ENCODE measurements at places on chromosomes 3 and 15.

DNA sequence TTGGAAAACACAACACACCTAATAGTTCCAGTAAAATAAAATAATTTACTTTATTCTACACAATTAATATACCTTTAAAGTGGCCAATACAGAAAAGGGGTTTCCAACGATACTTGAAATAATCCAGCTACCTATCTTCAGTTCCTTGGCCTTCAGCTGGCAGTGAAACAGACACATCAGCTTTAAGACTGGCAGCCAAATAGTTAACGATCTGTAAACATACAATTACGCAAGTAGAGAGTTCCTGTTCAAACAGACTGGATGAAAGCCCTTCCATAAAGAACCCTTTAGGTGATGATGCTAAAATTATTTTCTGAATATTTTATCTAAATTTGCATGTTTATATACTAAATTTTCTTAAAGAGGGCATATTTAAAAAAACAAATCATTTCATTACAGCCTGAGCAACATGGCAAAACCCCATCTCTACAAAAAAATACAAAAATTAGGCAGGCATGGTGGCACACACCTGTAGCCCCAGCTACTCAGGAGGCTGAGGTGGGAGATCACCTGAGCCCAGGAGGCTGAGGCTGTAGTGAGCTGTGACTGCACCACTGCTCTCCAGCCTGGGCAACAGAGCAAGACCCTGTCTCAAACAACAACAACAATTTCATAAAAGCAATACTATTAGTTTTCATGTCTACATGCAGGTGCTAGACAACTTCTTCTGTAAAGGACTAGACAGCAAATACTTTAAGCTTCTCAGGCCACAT is 12.9 kb downstream of the DYNC1LI1 start:
- no peak for DNase-seq

DNA sequence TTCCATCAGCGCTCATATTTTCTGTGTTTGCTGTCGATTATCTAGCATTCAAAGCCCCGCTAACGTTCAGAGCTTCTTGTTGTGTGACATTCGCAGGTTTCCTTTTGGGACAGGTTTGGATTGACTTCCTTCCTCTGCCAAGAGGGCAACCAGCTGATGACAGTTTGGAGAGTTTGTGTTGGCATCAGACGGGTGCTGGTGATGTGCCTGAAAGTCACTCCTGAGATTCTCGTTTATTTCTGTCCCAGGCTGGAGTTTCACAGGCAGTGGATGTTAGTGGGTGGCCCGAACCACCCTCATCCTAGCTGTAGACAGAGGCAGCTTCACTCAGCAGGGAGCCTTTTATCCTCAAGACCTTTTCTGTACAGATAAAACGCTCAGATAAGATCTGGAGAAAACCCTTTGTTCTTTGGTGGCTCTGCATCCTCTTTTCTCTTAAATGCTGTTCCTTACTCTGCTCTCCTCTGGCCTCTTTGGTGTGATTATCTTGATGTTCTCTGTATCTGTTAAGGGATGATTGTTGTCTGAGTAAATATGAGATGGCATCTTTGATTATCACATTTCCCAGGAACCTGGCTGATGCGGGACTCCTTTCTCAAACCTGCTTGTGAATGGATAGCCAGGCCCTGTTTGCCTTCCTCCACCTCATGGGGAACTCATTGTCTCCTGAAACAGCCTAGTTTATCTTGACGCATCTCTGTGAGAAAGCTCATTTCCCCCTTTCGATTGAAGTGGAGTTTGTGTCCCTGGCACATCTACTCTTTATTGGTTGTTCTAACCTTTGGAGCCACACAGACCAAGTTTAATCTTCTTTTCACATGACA is 35.9 kb downstream of the CGNL1 start:
- DNase-seq = no peak

DNA sequence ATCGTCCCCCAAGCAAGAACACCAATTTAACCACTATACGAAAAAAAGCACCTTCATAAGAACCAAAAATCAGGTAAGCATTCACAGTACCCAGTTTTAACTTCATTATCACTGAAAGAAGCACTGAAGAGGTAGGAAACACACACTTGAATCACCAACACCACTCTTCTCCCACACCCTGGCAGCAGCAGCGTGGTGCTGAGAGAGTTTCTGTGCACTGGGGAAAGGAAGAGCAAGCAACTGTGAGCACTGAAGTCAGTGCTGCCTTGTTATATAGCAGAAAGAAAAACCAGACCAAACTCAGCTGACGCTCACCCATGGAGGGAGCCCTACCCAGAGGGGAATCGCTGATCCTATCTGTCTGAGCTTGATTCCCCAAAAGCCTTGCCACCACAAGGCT is 98.2 kb downstream of the DMXL2 start:
- no peak for DNase-seq

DNA sequence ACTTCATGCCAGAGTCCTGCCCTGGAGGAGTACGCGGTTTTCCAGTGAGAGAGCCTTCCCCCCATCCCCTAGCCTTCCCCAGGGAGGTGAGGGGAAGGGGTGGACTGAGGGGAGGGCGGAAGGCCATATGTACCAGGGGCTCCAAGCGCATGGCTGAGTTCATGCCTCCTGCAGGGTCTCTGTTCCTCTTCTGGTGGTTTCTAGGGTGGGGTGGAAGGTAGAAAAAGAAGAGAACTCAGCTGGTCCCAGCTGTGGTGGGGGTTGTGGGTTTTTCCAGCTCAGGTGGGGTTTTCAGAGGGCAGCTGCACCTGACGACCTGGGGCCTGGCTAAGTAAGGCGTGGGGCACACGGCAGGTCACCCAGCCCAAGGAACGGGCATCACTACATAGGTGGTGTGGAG is 10.7 kb upstream of the IQSEC1 start:
- no peak for DNase-seq

GRCh38 chr15:29724026-29724425 is 98.2 kb downstream of the TJP1 start:
- DNase-seq = no peak

DNA sequence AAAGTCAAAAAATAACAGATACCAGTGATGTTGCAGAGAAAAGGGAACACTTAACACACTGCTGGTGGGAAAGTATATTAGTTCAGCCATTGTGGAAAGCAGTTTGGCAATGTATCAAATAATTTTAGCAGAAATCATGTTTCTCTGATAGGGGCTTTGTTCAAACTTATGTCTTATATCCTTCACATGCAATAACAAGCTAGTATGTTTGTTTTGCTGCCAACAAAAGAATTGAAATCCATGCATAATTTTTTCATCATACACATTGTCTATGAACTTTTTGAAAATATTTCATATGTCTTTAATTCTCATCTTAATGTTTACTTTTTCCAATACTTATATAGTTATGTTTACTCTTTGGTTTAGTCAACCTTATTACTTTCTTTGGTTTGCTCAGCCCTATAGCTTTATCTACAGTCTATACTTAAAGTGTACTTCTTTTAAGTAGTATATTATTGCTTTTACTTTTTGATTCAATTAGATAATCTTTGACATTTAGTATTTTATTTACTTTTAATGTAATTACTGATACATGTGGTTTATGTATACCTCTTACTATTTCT is 639.6 kb upstream of the CBLB start:
- no peak for DNase-seq

DNA sequence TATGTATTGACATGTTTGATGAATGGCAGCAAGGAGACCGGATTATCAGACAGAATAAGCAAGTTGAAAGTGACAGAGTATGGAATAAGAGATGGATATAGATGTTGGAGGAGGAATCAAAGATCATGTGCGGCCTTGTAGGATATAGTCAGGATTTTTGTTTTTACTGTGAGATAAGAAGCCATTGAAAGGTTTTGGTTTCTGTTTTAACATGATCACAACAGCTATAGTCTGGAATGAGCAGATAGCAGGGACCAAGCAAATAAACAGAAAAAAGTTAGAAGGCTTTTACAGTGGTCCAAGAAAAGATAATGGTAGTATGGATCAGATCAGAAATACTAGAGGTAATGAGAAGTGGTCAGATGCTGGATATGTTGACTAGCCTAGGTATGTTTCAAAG is 52.6 kb downstream of the SLC12A6 start:
- DNase-seq = no peak

DNA sequence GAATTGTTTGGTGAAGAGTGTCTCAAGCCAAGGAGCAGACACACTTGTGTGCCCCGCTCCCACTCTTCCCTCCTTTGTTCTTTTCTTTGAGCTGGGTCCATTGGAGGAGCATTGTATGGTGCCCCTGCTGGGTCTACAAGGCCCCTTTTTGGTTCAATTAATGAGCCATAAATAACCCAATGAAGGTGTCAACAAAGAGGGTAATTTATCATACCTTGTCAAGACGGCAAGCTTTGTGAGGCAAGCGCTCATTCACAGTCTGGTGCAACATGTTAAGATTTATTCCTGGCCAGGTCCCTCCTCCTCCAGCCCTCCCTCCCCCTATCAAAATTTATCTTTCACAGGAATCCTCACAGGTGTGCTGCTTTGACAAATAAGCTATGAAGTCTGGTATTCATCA is 300.1 kb downstream of the RORA start:
- DNase-seq = no peak

- no peak for DNase-seq
Observed at GRCh38 chr3:64956711-64957325, 269.0 kb upstream of the ADAMTS9 start.

GRCh38 chr3:169072494-169072893 is 591.0 kb downstream of the MECOM start:
- no peak for DNase-seq

GRCh38 chr3:177484926-177485325 is 287.6 kb upstream of the TBL1XR1 start:
- no peak for DNase-seq

DNA sequence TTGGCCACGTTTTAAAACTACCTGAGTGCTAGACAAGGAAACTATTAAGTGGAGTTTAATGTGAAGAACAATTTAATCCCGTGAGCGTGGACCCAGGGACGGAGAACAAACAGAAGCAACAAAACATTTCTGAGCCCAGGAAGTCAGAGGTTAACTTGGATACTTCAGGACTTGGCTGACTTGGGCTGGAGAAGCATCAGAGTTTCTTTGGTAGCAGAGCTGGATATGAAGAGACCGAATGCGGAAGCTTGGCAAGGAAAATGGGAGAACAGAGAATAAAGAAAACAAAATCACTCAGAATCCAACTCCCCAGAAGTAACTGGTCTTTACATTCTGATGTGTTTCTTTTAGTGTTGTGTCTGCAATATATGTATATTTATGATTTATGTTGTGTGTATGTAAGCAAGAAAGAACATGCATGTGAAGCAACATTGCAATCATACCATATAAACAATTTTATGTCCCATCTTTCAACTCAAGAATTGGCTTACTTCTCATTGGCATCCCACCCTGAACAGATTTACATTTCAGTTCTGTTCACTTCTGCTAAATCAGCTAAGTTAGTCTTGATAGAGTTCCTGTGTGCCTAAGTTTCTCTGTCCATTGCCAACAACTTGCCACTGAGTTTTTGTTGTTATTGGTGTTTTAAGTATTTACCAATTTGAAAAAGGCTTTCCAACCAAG is 17.2 kb upstream of the PLOD2 start:
- DNase-seq = no peak

- DNase-seq = no peak
Observed at GRCh38 chr3:54875596-54876268, 52.1 kb downstream of the LRTM1 start.

DNA sequence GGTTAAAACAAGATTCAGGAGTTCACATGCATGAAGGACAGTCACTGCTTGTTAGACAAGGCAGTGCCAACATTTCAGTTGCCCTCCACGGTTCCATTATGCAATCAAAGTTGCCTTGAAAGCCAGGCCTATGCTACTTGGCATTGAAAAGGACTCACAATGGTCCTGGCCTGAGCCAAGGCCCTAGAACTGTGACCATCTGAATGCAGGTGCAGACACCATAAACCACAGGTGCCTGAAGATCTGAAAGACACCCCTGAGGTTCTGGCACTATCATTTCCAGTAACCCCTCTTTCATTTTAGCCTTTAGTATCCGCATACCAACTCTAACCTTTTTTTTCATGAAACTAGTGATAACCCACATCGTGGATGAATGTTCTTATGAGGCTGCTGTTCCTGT is 2.8 kb downstream of the GABRA5 start:
- no peak for DNase-seq

DNA sequence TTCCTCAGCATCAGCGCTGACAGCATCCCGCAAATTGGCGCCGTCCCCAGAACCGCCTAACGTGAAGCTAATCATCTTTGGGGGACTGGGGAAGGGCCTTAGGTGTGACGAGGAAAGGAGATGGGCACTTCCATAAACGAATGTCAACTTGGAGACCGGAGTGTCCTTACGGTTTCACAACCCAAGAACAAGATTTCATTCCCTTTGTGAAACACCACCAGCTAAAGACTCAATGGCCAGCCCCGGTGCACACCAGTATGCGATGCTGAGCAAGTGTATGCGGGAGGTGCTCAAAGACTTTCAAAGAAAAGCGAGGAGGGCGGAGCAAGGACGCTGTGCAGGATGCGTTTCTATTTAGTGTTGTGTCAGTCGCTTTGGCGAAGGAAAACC is 759 bp upstream of the TTBK2 start:
- peak; percentile 14 for DNase-seq

DNA sequence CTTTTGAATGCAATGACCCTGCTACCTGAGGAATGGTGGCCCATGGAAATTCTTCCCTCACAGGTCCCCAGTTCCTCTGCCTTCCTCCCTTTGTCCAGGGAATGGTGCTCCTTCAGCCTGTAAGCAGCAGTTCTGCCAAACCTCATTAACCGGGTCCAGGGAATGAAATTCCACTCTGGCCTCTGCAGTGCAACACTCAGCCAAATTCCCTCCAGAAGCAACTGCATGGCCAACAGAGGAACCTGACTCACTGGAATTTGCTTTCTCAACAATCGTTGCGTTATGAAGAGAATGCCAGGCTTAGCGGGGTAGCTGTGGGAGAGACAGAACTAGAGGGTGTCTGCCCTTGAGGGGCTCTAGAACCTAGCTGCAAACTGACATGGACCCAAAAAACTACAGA is 449.4 kb upstream of the PROK2 start:
- DNase-seq = no peak

DNA sequence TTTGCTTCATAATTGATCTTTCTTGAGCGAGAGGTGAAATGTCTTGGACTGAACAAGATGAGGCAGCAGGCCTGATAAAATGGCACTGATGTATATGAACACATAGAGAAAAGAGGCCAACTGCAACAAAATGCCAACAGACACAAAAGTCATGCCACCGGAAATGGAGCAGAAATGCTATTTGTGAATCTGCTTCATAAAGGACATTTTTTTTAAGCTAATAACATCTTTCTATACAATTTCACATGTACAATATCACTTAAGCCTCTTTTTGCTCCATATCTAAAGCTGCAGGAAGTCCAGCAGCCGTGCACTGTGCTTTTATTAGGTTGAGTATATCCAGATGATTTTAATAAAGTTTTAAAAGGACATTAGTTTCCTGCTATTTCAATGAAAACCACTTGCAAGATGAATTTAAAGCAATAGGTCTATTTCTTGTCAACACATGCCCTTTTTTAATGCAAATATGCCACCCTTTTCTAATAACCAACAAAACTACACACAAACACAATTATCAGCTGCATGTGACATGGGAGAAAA is 169.2 kb upstream of the ADAMTS9 start:
- DNase-seq = no peak
